ENCODE measurements at places on chromosomes 3 and 15.

GRCh38 chr3:117665296-117665695 lies 955.7 kb downstream of the TUSC7 start:
- no peak for DNase-seq

DNA sequence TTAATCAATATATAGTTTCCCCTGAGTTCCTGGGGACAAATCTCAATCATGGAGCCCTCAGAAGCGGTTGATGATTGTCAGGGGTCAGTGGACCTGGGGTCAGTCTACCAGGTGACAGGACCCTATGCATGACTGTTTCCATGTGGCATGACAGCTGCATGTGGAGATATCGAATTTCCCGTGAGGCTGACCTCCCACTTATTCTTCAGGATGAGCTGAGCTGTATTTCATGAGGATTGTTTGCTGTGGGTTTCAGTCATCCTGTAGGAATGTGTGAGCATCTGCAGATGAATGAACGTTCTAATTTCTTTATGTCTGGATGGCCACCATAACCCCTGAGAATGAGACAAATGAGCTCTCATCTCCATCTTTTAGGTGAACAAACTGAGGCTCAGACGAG lies 93.0 kb upstream of the HES1 start:
- no peak for DNase-seq

- peak; percentile 18 for DNase-seq
These were observed 74.7 kb upstream of the COL6A6 start for GRCh38 chr3:130442284-130442683.

DNA sequence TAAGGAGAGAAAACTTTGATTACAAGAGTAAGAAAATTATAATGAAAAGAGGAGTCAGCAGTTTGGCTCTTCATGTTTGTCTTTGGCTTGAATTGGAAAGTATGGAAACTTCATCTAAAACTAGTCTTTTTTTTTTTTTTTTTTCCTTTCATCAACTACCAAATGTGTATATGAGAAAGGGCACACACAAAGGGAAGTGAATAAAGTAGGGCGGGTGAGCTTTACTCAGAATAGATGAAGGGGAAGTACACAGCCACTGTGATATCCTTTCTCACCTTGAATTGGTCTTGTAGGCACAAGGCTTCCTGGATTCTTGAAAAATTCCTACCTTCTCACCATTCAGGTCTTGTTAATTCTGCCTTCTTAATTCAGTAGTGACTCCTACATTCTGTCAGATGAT lies 652.3 kb upstream of the KCNMB2 start:
- DNase-seq: no peak

- no peak for DNase-seq
These were observed 128.9 kb downstream of the MEGF11 start for GRCh38 chr15:66124651-66125050.

GRCh38 chr15:80837006-80837405 lies 57.8 kb downstream of the CEMIP start:
- no peak for DNase-seq

DNA sequence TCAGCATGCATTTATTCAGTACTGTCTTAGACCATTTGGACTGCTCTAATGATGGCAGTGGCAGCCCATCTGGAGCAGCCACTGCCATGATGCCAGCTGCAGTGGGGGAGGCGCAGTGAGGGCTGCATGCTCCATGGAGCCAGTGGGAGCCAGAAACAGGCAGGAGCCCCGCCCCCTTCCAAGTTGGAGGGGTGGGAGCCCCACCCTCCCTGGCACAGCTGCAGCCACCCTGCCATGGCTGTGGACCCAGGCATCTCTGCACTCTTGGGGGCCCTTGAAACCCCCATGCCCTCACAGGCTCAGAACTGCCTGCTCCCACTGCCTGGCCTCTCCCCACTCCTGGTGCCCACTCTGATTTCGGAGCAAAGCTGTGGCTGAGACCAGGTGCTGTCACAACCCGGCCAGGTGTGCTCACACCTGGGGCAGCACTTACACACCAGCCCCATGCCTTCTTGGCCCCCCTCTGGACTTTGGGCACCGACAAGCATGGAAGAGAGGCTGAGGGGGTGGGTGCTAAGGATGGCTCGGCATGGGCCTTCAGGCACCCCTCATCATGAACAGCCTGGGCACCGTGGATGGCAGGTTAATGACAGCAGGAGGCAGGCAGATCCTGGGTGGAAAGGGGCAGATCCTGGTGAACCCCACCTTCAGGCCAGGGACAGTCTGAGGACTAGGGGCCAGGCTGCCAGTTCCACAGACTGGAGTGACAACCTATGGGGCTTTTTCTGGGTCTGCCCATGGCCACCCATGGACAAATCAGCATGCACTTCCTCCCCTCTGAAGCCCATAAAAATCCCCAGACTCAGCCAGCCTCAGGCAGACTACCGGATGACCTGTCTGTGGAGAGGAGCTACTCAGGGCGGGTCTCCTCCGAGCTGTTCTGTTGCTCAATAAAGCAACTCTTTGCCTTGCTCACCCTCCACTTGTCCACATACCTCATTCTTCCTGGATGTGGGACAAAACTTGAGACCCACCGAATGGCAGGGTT lies 18.3 kb downstream of the TBC1D21 start:
- no peak for DNase-seq
